Adipocyte (in vitro differentiated cells): ENCODE measurements at places on chromosomes 5 and 9.

DNA sequence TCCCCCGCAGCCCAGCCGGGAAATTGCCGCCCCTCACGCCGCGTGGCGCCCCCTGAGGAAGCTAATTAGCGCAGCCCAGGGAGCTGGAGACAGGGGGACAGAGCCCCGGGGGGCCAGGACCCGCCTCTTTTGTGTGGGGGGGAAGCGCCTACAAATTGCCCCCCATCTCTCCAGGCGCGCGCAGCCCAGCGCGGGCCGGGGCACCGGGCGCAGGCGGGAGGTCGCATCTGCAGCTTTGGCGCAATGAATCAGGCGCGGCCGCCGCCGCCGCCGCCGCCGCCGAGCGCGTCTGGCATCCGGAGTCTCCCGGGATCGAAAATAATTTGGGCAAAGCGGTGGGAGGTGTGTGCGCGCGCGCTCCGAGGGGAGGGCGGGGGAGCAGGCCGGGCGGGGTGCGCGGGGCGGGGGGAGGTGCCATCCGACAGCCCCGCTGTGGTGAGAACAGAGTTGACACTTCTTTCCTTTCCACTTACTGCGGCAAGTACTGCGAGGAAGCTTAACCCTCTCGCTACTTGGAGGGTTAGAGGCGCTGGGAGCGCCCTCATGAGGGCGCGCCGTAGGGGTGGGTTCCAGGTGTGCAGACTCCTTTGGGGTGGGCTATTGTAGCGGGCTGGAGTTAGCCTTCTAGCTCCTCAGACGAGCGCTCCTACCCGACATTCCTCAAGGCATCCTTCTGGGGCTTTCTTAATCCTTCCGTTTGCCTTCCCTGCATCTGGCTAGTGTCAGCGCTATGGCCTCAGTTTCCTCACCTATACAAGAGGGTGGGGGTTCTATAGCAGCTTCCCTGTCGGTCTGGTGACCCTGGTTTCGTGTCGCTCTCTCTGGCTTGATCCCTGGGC is 63.1 kb downstream of the CXXC5 start:
- peak; percentile 81 for DNase-seq

DNA sequence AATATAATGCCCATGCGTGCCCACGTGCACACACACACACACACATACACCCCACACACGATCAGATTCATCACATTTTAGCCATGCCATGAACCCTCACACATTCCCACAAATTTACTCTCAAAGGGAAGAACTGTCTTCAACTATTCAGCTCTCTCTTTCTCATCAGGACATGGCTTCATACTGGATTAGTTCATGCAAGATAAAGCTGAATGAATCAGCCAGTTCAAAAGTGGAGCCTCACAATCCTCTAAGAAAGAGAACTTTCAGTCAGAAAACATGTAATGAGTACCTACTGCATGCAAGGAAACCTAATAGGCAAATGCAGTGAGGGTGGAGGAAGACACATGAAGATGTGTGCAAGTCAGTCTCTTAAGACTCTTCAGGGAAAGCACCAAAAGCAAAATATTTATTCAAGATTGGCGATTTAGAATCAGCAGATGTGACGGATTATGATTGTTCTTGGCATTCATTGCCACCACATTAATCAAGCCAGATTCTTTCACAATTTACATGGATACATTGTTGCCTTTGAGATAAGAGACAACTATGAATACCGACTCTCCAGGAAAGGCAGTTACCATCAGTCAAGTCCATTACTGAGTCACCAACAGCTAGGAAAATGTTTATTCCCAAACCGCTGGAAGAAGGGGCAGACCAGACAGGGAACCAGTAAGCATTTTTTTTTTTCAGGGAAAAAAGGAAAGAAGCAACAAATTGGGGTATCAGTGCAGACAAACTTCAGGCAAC is 30.3 kb upstream of the PUM3 start:
- DNase-seq, result no peak

DNA sequence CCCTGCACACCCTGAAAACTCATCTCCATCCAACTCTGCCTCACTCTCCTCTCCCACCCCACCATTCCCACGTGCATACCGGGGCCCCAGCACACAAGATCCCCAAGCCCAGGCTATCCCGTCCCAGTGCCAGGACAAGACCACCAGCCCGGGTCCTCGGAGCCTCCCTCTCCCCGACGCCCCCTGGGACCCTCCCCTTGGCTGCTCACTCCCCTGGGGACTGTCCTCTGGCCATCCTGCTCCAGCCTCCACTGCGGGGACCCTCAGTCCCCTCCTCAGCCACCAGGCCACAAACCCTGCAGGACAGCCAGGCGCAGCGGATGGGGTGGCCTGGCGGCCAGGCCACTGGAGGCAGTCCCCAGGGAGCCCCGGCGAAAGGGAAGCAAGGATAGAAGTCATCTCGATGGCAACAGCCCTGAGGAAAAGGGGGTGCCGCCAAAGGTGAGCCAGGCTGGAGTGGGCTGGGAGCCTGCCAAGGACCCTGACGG is 62.8 kb downstream of the C9orf50 start:
- DNase-seq, result no peak

GRCh38 chr5:135444881-135445280 is 2.3 kb downstream of the DCANP1 start:
- DNase-seq, result no peak

DNA sequence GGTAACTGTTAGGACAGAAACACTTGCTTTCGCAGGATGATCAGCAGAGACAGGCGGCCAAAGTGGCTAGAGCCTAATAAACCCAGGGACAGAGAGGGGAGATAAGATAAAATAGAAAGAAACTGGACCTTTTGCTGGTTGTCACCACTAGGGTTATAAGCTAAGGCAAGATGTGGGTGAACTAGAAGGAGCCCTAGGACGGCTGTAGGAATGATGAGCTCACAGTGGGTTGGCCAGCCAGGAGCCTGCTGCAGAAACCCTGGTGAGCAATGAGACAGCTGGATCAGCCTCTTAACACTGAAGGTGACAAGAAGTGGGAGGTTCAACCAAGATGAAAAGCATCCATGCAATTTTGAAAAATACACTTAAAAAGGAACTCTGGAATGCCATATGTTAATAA is 13.5 kb downstream of the CTNND2 start:
- no peak for DNase-seq

DNA sequence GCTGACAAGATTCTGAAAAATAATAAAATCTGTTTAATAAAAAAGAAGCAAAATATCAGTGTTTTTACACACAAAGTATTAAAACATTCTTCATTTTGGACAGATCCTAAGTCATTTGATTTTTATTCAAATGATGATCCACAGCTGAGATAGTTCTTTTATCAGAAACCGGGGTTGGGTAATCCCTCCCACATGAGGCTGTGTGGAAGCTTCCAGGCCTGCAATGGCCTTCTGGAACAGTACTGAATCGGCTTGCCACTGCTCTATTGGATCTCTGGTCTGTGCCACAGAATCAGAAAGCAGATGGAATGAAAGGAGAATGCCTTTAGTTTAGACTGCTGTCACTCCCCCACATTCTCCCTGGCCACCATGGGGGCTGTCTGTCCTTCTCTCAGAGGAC is 6.1 kb upstream of the C5orf58 start:
- no peak for DNase-seq

DNA sequence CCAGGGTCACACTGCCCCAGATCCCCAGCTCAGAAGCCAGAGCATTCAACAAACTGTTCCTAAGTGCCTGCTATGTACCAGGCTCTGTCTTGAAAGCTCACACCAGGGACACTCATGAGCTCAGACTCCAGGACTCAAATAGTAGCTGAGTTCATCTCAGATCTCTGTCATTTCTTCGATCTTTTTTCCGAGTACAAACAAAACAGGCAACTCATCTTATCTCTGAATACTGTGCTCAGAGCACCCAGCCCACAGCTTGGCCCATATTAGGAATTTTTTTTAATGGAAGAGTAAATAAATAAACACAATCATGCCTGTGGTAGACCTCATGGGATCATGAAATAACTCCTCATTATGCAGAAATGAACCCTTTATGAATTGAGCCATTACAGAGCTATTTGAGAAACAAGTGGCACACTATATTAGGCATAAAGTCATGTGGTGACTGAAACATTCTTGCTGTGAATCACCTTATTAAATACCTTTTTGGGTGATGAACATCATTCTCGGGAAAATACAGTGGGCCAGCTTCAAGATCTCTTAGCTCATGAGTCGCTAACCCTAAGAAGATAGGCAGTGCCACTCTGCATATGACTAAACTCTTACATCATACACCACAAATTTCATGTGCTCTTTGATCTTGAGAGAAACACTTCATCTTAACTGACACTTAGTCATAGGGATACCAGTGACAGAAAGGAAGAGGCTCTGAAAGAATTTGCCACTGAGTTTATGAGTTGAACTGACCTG is 9.9 kb downstream of the SH3RF2 start:
- peak; percentile 55 for DNase-seq

DNA sequence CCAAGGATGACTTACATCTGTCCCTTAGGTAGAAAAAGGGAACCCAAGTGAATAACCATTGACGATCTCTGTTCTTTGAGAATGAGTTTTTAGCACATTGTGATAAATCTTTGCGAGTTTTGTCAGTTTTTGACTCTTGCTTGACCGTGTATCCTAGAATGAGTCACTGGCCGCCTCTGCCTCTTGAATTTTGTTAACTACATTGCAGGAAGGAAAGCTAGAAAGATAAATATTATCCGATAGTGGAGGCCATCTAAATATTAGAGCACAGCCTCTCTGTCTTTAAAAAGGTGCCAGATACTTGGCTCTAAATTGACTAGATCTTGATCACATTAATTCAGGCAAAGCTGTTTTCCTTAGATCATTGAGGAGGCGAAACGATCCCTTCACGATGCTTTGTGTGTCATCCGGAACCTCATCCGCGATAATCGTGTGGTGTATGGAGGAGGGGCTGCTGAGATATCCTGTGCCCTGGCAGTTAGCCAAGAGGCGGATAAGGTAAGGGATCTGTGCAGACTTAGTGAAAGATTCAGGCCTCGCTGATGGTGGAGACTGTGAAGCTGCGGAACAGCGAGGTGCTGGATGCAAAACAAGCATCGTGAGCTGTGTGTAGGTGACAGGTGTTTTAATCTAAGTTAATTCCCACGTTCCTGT is 12.2 kb downstream of the CCT5 start:
- DNase-seq, result no peak

DNA sequence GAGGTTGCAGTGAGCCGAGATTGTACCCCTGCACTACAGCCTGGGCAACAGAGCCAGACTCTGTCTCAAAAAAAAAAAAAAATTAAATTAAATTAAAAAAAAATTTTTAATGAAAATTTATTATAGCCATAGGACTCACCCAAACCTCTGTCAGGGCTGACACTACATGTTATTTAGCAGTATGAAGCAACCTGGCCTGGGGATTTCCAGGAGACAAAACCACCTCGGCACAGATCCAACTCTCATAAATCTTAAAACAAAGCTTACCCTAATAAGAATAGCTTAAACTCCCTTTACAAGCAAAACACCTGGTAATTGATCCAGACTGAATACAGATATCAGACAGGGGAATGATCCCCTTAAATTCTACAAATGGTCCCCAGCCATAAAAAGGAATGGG is 38.4 kb downstream of the PPP1R2B start:
- DNase-seq, result no peak

DNA sequence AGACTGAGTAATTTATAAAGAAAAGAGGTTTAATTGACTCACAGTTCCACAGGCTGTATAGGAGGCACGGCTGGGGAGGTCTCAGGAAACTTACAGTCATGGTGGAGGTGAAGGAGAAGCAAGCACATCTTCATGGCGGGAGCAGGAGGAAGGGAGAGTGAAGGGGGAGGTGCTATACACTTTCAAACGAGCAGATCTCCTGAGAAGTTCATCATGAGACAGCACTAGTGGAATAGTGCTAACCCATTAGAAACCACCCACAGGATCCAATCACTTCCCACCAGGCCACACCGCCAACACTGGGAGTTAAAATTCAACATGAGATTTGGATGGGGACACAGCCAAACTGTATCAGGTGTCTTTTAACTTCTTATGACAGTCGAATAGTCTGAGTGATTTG is 1459.3 kb upstream of the ACO1 start:
- no peak for DNase-seq

- DNase-seq, result no peak
Observed at GRCh38 chr9:80125731-80126264, 554.0 kb downstream of the TLE4 start.

- DNase-seq, result no peak
Observed at GRCh38 chr5:112653638-112654205, 84.0 kb upstream of the APC start.

- peak; percentile 91 for DNase-seq
Observed at GRCh38 chr9:112097712-112098688, 77.1 kb downstream of the SUSD1 start.

DNA sequence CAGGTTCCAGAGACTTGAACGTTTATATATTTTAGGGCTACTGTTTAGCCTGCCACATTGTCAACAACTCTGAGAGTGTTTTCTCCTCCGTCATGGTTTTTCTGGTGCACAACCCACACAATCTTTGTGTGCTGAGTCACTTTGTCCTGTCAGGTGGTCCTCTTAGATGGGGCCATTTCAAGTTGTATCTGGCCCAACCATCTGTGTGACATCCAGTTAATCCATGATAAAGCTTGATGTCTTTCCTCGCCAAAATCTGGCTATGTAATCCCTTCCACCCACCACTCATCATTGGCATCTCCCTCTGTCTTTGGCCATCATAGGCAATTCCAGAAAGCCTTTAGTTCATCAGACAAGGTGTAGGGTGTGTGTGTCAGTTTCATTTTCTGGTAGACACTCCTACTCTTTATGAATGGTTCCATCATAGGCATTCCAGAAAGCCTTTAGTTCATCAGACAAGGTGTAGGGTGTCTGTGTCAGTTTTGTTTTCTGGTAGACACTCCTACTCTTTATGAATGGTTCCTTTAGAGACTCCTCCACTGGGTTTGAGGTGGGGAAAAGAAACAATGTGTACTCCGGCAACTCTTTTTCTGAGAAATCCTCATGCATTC is 282.0 kb upstream of the ACTBL2 start:
- DNase-seq, result no peak

- DNase-seq, result no peak
Observed at GRCh38 chr5:161155451-161155850, 303.4 kb upstream of the ATP10B start.
